Umbilical cord (tissue), 2 donors: ENCODE measurements at places on chromosomes 7 and 10. TPM values are rescaled to one million over a fixed set of nuclear protein-coding genes. Genes with fewer than 3 reads are reported as not detected.

The CPA1 gene
- total RNA-seq: 7.0 TPM

DNA sequence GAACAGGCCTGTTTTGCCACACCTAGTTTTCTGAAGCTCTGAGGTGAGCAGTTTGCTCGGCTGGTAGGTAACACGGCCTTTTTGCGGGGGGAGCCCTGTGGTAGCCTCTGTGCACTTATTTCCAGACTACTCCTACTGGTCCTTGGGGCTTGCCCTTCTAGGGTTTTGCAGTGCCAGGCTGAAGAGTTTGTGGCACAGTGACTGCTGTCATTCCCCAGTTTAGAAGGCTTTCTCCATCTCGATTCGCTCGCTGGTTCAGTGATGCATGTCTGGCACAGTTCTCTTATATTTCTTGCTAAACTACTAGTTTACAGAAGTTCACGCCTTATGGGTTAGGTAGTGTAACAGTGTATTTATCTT is 711 bp downstream of the KIF20B start:
- DNase-seq: no peak

- DNase-seq: no peak
Observed at GRCh38 chr7:23205577-23205908, 23.7 kb downstream of the NUP42 start.

DNA sequence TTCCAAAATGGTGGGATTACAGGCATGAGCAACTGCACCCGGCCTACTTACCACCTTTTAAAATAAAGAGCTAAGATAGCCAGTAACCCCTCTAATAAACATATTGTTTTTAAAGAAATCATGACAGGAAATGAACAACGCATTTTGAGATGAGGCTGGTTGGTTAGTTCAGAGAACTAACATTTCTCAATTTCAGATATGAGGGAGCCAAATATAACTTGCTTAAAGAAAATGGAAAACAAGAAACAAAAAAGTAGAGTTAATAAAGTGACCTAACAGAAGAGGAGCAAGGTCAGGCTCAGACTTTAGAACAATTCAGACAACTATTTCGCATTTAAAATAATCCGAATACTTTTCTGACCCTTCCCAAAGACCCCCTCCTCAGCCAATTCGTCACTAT is 254.9 kb upstream of the PHF14 start:
- no peak for DNase-seq

DNA sequence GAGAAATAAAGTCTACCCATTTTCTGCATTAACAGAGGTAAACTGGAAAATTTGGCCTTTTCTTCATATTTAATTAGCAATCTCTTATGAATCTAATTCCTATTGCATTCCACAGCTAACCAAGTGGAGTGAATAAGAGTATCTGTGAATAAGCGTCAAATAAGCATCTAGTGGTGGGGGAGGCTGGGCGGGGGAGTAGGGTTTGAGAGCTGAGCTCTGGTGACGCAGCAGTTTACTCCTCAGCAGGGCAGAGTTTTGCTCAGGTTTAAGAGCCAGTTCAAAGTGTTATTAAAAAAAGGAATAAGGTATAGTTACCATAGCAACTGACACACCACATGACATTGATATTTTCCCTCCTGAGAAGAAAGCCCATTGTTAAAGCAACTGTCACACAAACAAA is 1346.8 kb upstream of the CELF2 start:
- no peak for DNase-seq
